Stimulated activated CD4-positive, alpha-beta T cell treated with anti-CD3 and anti-CD28 coated beads, Interleukin-2, amount 100 ng/mL, for 48 hours (primary cell): ENCODE measurements at places on chromosomes 16 and 17.
A peak's percentile ranks its signal among the peaks of the same experiment; 100 is the strongest.

GRCh38 chr16:78333808-78334207 lies 234.4 kb downstream of the WWOX start:
- DNase-seq = no peak

- DNase-seq = peak; percentile 63
These were observed 11.2 kb downstream of the TFAP4 start for GRCh38 chr16:4261557-4262172.

- no peak for DNase-seq
These were observed 253.0 kb downstream of the FOXL1 start for GRCh38 chr16:86831366-86831765.

GRCh38 chr16:80263181-80263823 lies 277.5 kb upstream of the DYNLRB2 start:
- no peak for DNase-seq

DNA sequence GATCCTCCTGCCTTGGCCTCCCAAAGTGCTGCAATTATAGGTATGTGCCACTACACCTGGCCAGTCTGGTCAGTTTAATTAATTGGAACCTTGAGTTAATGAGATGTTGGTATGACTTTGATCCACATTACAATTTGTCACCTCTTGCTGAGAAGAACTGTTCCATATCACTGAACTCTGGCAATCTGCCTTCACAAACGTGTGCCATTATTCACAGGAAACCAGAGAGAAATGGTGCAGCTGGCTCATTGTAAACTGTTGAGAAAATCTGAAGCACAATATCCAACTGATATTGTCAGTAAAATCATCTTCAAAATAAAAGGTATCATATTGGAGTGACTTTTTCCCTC lies 39.3 kb upstream of the YPEL2 start:
- DNase-seq = no peak

DNA sequence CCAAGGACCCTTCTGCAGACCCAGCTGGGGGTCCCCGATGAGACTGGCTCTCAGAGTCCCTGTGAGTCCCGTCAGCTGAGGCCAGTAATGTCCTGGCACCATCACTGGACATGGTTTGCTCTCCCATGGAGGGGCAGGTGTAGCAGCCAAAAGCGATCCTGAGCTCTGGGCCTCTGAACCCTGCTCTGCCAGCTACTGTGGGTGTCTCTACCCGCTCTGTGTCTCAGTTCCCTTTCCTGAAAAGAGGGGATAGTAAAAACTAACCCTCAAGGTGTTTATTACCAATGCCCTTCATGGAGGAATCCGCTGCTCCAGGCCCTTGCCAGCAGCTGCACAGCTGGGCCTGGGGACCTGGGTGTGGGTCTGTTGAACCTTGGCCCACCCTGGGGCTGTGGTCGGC lies 8.8 kb downstream of the TUBB3 start:
- no peak for DNase-seq

DNA sequence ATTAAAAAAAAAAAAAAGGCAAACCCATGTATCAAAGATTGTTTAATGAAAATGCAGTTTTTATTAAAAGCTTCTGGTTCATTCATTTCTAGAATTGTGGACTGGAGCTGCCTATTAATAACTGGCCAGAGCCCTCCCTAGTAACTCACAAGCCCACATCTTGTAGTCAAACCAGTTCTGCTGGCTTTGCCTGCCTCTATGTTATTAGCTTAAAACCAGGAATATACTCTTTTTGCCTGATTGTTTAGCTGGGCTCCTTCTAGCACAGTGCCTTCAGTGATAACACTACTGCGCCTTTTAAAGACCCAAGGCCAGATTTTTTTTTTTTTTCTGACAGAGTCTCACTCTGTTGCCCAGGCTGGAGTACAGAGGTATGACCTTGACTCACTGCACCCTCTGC lies 26.0 kb downstream of the TAC4 start:
- no peak for DNase-seq

- no peak for DNase-seq
These were observed 91.4 kb downstream of the CACNG3 start for GRCh38 chr16:24347556-24347955.

- no peak for DNase-seq
These were observed 9.4 kb upstream of the MEOX1 start for GRCh38 chr17:43671031-43671692.

DNA sequence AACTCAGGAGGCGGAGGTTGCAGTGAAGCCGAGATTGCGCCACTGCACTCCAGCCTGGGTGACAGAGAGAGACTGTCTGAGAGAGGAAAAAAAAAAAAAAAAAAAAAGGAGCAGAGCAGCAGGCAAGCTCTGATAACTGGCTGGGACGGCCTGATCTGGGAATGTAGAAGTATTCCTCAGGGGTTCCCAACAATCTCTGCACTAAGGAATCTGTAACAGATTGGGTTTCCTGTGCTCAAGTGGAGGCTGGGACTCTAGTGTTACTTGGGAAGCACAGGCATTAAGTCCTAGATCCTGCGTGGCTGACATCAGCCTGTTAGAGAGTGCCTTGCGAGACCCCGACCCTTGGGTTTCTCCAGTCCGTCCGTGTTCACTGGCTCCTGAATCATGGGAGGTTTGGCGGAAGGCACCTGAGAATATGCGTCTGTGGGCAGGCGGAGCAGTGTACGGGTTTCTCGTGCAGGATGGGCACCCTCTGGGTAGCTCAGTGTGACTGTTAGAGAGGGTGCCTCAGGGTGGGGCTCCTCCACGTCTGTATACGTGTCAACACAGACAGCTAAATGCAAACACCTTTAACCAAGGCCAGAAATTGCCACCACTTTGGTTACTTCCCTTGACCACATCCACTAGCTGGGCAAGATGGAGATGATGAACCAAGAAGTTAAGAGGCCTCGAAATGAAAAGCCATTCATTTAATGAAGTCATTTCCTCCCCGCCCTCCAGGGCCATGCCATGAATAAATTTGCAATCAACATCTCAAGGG lies 174.9 kb upstream of the RPL38 start:
- no peak for DNase-seq

- DNase-seq = no peak
These were observed 101.8 kb downstream of the SALL1 start for GRCh38 chr16:51049276-51049675.

- no peak for DNase-seq
These were observed 5.1 kb downstream of the PHAF1 start for GRCh38 chr16:67114793-67115192.

DNA sequence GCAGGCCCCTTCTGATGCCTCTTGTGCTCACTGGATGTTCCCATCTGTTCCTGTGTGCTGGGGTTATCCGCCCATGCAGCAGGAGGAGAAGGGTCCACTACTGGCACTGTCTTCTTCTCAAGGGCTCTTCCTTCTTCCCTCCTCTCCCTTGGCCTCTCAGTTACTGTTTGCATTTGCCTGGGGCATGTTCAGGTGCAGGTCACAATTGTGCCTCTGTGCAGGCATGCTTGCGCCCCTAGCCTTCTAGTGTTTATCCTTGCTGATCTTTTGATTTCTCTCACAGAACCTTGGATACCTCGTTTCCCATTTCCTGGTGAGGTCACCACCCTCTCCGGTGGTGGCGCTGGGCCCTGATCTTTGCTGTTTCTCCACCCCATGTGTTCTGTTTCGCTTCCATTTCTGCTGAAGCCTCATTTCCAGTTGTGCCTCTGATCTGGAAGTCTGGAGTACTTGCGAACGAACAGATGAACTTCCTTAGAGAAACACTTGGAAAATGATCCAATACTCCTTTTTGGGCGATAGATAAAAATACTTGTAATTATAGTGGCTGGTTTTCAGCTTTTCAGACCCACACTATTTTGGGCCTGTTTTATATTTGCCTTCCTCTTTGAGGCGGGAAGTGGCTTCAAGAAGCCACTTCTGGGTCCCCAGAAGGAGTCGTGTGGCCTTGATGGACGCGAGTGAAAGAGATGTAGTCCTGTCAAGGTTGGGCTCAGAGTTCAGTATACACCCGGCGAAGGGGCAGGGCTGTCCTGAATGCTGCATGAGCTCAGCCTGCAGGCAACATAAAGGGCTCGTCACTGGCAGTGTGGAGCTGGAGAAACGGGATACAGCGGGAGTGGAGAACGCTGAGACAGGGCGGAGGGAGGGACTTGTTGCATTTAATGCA lies 312.9 kb downstream of the SNX29 start:
- no peak for DNase-seq

DNA sequence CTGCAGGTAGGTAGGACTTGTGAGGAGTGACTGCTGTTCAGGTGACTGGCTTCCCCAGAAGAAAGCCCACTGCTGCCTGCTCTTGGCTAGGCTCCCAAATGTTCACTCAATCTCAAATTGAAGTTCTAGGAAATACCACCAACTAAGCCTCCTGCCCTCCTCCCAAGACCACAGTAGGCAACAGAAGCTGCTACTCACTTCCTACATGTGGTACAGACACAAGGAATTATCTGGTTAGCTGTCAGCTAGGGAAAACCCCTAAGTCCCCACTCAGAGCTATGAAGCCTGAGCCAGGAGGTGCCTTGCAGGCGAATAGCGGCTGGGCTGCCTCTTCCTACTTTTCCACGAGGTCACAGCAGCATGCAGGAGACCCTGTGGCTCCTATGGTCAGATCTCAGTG lies 4.9 kb downstream of the FBXO39 start:
- no peak for DNase-seq
